Cortex of kidney (tissue), 1 donor: ENCODE measurements at places on chromosomes 6 and 20.

- no peak for DNase-seq
Measured at GRCh38 chr6:140874066-140874465, 1258.7 kb upstream of the GJE1 start.

DNA sequence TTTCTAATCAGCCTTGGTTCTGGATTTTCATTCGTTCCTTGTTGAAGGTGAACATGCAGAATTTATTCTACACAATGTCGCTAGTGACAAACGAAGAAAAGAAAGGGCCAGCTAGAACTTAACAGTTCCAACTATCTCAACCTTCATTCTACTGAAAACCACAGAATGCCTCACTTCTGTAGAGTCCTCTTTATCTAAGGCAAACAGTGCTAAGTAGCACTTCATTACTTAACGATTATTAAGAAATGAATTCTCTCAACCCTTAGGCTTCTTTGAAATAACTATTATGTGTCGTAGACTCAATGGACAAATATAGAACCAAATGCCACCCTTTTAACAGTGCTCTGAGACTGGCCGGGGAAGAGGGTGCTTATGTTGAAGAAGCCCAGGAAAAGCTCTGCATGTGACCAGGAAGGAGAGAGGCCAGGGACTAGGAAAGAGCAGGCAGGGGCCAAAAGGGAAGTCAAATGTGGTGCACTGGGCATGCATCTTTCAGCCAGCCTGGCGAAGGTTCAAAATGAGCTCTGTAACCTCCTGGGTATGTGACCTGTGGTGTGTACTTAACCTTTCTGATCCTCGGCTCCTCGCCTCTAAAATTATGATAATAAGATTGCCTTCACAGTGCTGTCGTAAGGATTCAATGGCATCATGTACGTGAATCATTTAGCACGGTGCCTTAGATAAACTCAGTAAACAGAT lies 55.4 kb upstream of the BMP2 start:
- DNase-seq, result no peak

DNA sequence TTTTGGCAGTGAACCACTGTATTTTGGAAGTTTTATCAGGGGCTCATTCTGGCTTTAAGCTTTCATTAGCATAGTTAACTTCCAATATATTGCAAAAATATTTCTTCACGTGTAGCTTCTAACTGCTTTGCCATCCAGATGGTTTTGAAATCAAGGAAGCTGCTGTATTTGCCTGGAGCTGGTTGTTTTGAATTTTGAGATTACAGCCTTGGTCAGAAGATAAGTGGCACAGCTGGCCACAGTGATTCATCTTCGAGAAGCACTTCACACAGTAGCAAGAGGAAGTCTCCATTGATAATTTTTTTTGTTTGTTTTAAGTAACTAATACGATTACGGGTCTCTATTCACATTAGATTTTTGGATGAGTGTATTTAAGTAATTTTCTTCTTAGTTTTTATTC lies 3.8 kb downstream of the APCDD1L start:
- no peak for DNase-seq

GRCh38 chr20:41167118-41167470 lies 29.8 kb downstream of the PLCG1 start:
- no peak for DNase-seq

DNA sequence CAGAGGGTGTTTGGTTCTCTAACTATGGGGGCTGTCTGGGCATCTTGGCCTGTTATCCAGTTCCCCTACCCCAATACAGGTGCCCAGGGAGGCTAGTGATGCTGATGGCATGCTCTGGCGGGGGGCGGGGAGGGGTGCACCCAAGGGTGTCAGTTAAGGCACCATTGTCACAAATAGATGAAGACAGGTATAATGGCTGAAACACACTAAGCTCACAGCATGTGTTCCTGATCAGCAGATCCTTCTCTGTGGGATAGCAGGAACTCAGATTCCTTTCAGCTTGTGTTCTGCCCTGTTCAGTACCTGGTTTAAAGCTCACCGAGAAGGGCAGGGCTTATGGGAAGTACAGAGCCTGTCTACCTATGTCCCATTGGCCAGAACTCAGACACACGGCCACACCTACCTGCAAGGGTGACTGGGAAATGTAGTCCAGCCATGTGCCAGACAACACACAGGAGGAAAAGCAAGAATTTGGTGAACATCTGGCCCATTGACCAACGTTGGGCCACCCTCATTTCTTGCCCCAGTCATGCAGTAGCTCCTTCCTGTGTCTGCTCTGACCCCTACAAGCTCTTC lies 3.4 kb upstream of the RSPO4 start:
- DNase-seq, result no peak

GRCh38 chr6:90444160-90444714 lies 142.6 kb downstream of the MAP3K7 start:
- no peak for DNase-seq

- no peak for DNase-seq
Measured at GRCh38 chr6:6875818-6876470, 231.8 kb upstream of the RREB1 start.

GRCh38 chr6:100435299-100435698 lies 29.4 kb downstream of the SIM1 start:
- DNase-seq, result no peak

DNA sequence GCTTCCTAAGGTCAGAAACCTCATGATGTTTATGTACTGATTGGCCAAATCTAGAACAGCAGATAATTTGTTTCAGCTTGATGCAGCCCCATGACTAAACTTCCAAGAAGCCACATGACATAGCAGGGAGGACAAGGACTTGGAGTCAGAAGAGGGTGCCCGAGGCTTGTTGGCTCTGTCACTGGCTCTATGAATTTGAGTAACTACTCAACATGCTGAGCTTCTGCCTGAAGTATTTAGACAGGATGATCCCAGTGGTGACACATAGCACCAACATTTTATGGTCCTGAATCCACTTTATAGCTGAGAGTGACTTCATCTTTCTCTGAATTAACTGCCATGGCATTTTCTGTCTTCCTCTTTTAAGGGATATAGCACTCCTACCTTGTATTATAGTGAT lies 13.5 kb upstream of the TBX18 start:
- DNase-seq, result no peak

DNA sequence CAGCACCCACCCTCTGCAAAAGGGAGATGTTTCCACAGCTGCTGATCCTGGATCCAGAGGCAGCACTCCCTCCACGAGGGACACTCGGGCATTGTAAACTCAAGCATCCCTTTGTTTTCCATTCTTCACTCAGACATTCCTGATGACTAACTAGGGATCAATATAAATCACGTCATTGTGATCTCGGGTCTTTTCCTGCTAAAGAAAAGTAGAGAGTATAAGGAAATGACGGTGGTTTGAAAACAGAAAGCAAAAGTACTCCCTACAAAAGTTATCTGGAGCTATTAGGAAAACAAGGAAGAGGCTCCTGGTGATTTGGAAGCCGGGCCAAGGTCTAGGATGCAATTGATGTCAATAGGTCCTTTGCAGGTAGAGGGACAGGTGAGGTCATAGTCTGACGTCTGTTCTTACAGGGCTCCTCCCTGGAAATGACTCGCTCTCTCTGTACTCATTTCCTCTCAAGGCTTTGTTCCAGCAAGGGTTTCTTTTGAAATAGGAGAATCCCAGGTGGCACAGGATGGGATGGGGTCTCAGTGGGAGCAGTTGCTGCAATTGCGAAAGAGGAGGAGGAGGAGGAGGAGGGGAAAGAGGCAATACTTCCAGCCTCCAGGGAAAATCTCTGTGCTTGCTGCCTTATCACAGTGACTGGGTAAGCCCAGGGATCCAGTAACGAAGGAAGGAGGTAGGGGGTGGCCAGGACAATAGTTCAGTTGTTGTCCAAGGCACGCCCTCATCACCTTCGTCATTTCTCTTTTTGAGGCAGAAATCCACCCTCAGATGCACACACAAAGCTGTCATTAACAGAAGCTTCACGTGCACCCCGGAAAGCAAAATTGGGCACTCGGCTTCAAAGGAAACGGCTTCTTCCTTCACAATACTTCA lies 222.8 kb downstream of the LY86 start:
- no peak for DNase-seq
